ENCODE measurements at places on chromosomes 12 and 14.
A peak's percentile ranks its signal among the peaks of the same experiment; 100 is the strongest.

- DNase-seq: no peak
Observed at GRCh38 chr12:101951002-101951670, 73.8 kb downstream of the DRAM1 start.

- peak; percentile 11 for DNase-seq
Observed at GRCh38 chr14:50666772-50667683, 1.1 kb downstream of the SAV1 start.

DNA sequence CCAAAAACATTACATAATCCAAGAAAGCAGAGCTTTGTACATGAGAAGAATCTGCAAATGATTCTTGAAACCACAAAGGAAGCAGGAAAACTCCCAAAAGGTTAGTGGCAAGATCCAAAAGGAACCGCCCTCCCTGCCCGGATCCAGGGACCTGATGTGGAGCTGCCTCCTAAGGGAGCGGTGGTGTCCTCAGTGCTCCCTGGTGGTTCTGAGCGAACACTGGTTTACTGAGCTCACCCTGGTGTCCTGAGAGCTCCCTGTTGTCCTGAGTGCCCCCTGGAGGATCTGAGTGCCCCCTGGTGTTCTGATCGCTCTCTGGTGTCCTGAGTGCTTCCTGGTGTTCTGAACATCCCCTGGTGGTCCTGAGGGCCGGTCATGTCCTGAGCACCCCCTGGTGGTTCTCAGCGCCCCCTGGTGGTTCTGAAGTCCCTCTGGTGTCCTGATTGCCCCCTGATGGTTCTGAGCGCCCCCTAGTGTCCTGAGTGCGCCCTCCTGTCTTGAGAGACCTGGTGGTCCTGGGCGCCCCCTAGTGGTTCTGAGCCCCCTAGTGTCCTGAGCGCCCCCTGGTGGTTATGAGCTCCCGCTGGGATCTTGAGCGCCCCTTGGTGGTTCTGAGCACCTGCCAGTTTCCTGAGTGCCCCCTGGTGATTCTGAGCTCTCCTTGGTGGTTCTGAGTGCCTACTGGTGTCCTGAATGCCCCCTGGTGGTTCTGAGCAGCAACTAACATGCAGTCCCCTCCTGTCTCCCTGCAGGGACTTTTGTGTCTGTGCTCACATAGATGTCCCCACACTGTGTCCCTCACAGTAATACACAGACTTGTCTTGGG is 891.1 kb downstream of the TMEM121 start:
- DNase-seq: peak; percentile 64

DNA sequence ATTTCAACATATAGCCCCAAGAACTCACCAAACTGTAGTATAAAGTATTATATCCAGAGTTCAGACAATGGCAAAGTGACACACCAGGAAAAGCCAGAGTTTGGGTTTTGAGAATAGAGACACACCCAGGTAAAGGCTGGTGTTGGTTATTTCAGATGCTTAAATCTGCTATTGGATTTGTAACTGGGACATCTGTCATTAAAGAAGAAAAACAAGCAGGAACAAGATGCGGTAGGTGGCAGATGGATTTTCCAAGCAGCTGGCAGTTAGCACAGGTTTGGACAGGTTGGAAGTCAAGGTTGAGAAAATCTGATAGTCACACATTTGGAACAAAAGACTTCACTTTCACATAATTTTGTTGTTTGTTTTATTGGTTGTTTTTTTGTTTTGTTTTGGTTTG is 14.4 kb upstream of the CDK17 start:
- DNase-seq: no peak

DNA sequence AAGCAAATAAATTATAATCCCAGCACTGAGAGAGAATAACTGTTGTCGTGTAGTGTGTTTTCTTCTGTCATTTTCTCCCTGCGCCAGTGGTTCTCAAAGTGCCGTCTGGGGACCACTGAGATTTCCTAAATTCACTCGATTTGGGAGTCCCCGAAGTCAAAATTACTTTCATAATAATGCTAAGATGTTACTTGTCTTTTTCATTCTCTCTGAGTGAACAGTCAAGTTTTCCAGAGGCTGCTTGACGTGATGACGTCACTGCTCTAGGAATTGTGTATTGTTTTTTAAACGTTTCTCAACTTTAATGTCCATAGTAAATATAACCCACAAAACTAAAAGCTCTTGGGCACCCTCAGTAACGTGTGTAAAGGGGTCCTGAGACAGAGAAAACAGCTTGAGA is 796 bp upstream of the POP5 start:
- DNase-seq: no peak

- no peak for DNase-seq
Observed at GRCh38 chr12:127957001-127957660, 309.8 kb upstream of the TMEM132C start.

All from CD4-positive, alpha-beta T cell treated with Interleukin-4 for 4 hours (primary cell).